ENCODE measurements at places on chromosomes 4 and X.

GRCh38 chrX:129496625-129497024 is 26.7 kb downstream of the SMARCA1 start:
- DNase-seq = no peak

GRCh38 chr4:25927361-25928195 is 13.6 kb downstream of the SMIM20 start:
- peak; percentile 20 for DNase-seq

DNA sequence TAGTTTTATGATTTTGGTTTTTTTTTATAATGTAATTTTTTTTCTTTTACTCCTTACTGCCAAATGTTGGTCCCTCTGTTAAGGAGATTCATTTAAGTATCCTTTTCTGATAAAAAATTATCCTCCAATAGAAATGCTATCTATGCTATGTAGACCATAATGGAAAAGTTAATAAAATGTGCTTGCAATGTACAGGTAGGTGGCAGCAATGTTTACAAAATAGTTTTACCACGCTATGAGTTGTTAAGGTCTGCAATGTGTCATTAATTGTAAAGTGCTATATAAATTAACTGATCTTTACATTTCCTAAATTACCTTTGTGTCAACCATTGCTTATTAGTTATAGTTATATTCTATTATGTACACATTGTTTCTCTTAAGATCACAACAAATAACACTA is 3.8 kb upstream of the CENPC start:
- no peak for DNase-seq

GRCh38 chrX:154370300-154371016 is 4.0 kb downstream of the FLNA start:
- DNase-seq = no peak

DNA sequence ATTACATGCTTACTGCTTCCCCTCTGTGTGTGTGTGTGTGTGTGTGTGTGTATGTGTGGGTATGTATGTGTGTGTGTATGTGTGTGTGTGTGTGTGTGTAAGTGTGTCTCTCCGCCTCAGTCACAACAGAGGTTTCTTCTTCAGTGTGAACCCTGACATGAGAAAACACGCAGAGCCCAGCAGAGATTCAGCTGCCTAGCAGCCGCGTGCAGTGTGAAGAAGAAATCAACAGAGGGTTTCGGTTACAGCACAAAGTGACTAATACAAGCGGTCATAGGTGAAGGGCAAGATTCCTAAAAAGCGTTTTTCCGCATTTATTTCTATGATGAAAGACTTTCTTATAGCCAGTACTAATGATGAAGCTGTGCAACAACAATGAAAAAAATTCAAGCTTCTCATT is 55.3 kb upstream of the ZFP42 start:
- DNase-seq = no peak

- no peak for DNase-seq
Observed at GRCh38 chr4:88230461-88230891, 53.9 kb downstream of the PPM1K start.

GRCh38 chr4:70715097-70715496 is 6.7 kb upstream of the RUFY3 start:
- peak; percentile 59 for DNase-seq

GRCh38 chr4:2642968-2643367 is 106.5 kb downstream of the FAM193A start:
- DNase-seq = no peak

All from COLO829 (cell line).